NCI-H146 (cell line): ENCODE measurements at places on chromosomes 7 and 10.
A peak's percentile ranks its signal among the peaks of the same experiment; 100 is the strongest.

- no peak for DNase-seq
These were observed 50.6 kb downstream of the ABLIM1 start for GRCh38 chr10:114607358-114607998.

DNA sequence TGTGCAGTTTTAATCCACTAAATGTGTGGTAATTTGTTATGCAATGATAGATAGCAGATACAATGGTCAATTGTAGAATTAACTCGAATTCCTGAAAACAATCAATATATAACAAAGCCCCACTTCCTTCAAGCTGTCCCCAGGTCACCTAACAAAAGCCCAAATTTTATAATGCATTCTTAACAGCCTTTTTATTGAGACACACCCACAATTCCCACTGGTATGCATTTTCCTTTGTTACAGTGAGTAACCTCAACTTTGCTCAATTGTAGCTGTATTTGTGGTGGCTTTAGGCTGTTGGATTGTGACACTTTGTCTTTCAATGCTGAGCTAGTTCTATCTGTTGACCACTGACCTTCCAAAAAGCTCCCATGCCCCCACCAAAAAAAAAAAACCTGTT is 279.8 kb upstream of the CACNA2D1 start:
- DNase-seq, result no peak

- DNase-seq, result no peak
These were observed 293.6 kb downstream of the ARHGAP12 start for GRCh38 chr10:31635009-31635408.

GRCh38 chr7:68787566-68787965 is 810.7 kb upstream of the AUTS2 start:
- peak; percentile 63 for DNase-seq

GRCh38 chr10:34628174-34628796 is 186.8 kb downstream of the PARD3 start:
- peak; percentile 61 for DNase-seq

DNA sequence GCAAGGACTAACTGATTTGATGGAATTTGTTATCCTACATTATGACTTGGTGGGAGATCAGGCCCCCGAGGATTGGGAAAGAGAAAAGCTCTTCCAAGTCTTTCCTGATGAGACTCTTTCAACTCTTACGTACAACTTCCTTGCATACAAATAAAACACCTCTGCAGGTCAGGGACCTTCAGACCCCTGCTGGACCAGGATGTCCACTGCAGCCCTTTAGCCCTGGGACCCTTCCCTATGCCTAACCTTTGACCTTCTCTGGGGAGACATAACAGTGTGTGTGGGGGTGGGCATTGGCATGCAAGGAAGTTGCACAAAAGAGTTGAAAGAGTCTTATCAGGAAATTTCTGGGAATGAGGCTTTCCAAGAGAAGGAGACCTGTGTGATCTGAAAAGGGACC is 859.4 kb downstream of the TYW1 start:
- no peak for DNase-seq

- no peak for DNase-seq
These were observed 110.2 kb downstream of the CPXM2 start for GRCh38 chr10:123781324-123781900.

DNA sequence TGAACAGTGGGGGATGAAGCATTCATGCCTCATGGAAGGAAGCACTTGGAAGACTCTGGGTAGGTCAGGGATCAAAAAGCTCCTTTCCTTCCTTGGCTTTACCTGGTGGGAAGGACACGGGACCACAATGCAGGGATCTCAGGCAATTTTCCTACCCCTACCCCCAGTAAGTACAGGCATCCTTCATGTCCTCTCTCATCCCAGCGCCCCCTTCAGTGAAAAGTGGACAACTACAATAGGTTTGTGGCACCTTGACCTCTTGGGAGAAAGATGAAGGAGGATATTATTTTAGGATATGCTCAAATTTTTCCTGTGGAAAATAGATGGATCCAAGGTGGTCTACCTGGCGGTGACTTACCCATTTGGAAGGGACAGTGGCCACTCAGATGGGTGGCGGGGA is 16.5 kb downstream of the AFAP1L2 start:
- DNase-seq, result no peak

DNA sequence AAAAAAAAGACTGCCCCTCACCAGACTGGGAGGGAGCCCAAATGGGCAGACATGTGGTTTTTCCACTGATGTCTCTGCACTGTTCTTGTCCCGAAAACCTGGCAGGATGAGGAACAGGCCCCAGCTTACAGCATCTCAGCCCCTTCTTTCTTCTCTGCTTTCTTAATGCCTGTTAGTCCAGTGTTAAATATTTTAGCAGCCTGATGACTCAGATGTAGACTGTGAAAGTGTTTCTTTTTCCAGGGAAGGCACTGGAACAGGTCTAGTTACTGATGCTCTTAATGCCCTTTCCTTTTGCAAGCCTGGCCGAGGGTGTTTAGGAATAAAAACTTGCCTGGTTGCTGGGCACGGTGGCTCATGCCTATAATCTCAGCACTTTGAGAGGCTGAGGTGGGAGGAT is 107.7 kb downstream of the TACC2 start:
- no peak for DNase-seq

GRCh38 chr7:80379034-80379982 is 132.6 kb downstream of the GNAT3 start:
- DNase-seq, result no peak

DNA sequence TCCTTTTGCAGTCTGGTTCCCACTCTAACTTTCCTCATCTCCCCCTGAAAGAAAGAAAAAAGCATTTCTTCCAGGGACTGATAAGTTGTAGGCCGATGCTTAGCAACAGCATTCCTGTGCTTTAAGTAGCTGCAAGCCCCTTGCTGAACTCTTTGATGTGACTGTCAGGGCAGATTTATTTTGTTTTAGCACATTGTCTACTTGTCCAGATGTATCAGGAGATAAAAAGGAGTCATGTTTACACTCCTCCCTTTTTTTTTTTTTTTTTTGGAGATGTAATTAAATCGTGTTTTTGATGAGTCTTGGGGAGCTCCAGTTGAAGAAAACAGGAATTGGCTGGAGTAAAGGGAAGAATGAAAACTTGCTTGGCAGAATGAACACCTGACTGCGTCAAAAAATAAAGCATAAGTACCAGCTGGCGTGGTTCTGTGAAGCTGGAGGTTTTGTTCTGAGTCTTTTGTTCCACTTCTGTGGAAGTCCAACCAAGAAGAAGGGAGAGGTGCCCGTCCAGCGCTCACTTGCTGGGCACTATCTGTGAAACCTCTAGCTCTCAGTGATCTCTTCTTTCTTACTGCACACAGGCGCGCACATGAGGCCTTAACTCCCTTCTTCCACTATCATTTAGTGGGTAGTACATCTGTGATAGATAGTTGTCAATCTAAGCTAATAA is 871.7 kb downstream of the LRMDA start:
- DNase-seq, result peak; percentile 9
